WTC11 (cell line): ENCODE measurements at places on chromosomes 16 and 17. TPM values are rescaled to one million over a fixed set of nuclear protein-coding genes. Genes with fewer than 3 reads are reported as not detected.

DNA sequence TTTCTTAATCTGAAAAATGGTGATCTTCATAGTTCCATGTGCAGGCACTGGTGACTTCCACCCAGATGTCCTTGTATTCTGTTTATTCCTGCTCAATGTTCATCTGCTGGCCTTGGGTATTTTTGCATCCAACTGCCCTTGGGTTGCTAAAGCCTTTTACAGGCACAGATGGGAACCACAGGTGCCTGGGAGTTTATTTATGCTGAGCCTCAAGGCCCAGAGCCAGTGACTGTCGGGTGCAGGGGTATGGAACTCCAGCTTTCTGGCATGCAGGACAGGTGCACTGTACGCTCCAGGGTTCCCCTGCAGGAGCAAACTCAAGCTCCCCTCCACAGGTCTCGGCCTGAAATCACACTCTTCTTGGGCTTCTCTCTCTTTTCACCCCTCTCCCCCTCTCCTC lies 22.3 kb downstream of the DYNLRB2 start:
- no peak overlapping the region for H3K4me3 ChIP-seq
- no peak for DNase-seq
- H3K27me3 ChIP-seq, result peaks cover 4% of the 10 kb centered on the region

GRCh38 chr16:35735403-35736251 lies 2276.2 kb downstream of the TP53TG3F start:
- H3K27me3 ChIP-seq, result peaks cover 20% of the 10 kb centered on the region
- DNase-seq, result no peak
- H3K36me3 ChIP-seq, result peaks cover 71% of the 10 kb centered on the region
- H3K27ac ChIP-seq, result no peak overlapping the region
- no peak overlapping the region for H3K4me3 ChIP-seq
- H3K4me1 ChIP-seq, result no peaks in the 10 kb centered on the region

GRCh38 chr17:37884516-37884915 lies 39.7 kb upstream of the TBC1D3K start:
- no peaks in the 10 kb centered on the region for H3K36me3 ChIP-seq
- H3K27ac ChIP-seq, result peak overlapping the region; percentile 54
- H3K4me3 ChIP-seq, result no peak overlapping the region
- DNase-seq, result no peak

DNA sequence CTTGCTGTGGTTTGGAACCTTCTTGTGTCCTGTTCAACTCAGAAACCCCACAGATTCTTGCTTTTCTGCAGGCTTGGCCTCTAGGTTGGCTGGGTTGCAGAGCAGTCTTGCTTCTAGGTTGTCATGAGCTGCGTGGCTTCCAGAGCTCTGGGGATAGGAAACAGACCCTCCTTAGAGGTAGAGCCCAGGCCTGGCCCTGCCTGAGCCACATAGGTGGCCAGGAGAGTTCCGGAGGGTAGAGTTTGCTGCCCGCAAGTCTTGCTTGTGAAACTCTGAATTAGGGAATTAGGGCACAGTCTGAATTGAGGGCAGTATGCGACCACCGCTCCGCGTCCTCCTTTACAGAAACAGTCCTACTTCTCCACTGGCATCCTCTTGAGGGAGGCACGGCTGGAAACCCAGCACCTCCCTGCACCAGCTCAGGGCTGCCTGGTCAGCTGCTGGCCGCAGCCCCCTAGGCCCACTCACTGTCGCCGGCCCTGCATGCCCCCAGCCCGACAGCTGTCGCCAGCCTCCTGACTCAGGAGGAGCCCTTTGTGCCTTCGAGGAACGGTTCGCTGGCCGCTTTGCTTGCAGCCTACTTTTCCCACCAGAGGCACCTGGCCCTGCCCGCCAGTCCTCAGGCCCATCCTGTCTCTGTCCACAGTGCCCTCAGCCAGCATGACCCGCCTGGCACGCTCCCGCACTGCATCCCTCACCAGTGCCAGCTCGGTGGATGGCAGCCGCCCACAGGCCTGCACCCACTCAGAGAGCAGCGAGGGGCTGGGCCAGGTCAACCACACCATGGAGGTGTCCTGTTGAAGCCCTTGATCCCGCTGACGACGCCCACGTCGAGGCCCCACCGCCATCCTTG lies 4.3 kb upstream of the SETD6 start:
- H3K4me1 ChIP-seq, result peaks cover 25% of the 10 kb centered on the region
- H3K27ac ChIP-seq, result no peak overlapping the region; the same call in 1 of the 2 replicates
- no peak for DNase-seq
- H3K36me3 ChIP-seq, result 0 out of 2 replicates have a peak, but pooled peaks cover 2% of the 10 kb centered on the region
- no peak overlapping the region for H3K4me3 ChIP-seq
- no peaks in the 10 kb centered on the region for H3K27me3 ChIP-seq

GRCh38 chr16:78982096-78982744 lies 618.3 kb downstream of the MAF start:
- H3K4me3 ChIP-seq, result no peak overlapping the region
- H3K27me3 ChIP-seq, result no peaks in the 10 kb centered on the region
- no peak overlapping the region for H3K27ac ChIP-seq
- DNase-seq, result no peak
- no peaks in the 10 kb centered on the region; the same call in none of the 2 replicates for H3K36me3 ChIP-seq

- no peaks in the 10 kb centered on the region for H3K36me3 ChIP-seq
- H3K27me3 ChIP-seq, result no peaks in the 10 kb centered on the region; the same call in 1 of the 2 replicates
- no peak overlapping the region for H3K4me3 ChIP-seq
- DNase-seq, result no peak
- H3K4me1 ChIP-seq, result peaks cover 34% of the 10 kb centered on the region
Observed at GRCh38 chr16:78640886-78641285, 541.4 kb downstream of the WWOX start.

DNA sequence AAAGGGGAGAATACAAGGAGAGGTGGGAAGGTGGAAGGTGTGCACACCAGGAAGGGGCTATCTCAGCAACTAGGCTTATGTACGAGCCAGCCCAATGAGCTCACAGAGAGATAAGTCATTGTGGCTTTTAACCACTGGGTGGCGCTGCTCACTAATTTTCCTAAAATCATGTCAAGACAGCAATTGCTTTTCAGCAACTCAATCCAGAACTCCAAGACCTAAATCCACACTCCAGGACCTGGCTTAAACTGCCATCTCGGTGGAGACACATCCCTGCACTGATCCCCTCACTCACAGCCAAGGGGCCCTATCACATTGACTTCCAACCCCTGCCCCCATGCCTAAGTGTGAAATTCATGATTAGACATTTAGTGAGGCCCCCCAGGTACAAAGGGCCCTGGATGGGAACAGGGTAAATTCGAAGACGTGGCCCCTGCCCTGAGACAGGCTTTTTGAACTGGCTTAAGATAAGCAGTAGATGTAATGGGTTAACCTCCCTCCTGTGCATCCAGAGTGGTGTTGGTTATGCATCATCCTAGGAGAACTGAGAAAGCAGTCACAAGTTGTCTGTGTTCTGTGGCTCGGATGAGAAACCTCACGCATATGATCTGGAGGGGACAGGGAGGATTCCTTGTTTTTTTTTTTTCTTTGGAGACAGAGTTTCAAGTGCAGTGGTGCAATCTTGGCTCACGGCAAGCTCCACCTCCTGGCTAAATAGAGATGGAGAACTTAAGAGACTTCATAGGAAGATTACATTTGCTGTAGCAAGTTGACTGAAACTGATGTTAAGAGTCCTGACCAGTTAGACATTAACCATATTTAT lies 11.5 kb downstream of the CCL16 start:
- peaks cover 3% of the 10 kb centered on the region; the same call in 1 of the 2 replicates for H3K27me3 ChIP-seq
- no peak overlapping the region for H3K27ac ChIP-seq
- H3K36me3 ChIP-seq, result no peaks in the 10 kb centered on the region
- DNase-seq, result peak; percentile 88

- H3K36me3 ChIP-seq, result peaks cover 18% of the 10 kb centered on the region
- H3K4me3 ChIP-seq, result no peak overlapping the region
- peaks cover 19% of the 10 kb centered on the region for H3K4me1 ChIP-seq
- no peak overlapping the region for H3K27ac ChIP-seq
- no peak for DNase-seq
Observed at GRCh38 chr16:3050487-3050886, 4.1 kb downstream of the MMP25 start.

- H3K27me3 ChIP-seq, result no peaks in the 10 kb centered on the region
- DNase-seq, result no peak
- peaks cover 9% of the 10 kb centered on the region; the same call in 1 of the 2 replicates for H3K4me1 ChIP-seq
- H3K36me3 ChIP-seq, result peaks cover 62% of the 10 kb centered on the region
- H3K4me3 ChIP-seq, result no peak overlapping the region
Observed at GRCh38 chr16:28149011-28149888, 62.5 kb downstream of the XPO6 start.

DNA sequence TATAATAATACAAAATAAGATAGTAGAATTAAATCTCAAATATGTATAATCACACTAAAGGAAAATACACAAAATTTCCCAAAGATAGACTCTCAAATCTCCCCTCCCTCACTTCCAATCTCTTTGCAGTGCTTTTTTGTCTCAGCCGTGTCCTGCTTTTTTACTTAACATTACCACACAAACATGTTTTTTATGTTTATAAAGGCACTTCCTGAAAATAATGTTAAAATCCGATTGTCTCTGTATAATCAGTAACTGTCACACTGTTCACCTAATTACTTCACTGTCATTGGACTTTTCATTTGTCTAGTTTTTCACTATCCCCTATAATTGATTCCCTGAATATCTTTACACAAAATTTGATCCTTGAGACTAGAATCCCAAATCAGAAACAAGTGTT lies 38.2 kb upstream of the ALDH3A2 start:
- no peaks in the 10 kb centered on the region for H3K27me3 ChIP-seq
- H3K27ac ChIP-seq, result no peak overlapping the region
- no peak for DNase-seq
- H3K4me3 ChIP-seq, result no peak overlapping the region
- no peaks in the 10 kb centered on the region for H3K36me3 ChIP-seq

- 0 out of 2 replicates have a peak, but pooled peaks cover 3% of the 10 kb centered on the region for H3K27me3 ChIP-seq
- H3K4me1 ChIP-seq, result peaks cover 10% of the 10 kb centered on the region
- no peaks in the 10 kb centered on the region for H3K36me3 ChIP-seq
- H3K27ac ChIP-seq, result no peak overlapping the region
- no peak for DNase-seq
Observed at GRCh38 chr16:24146518-24146917, 109.6 kb upstream of the CACNG3 start.

DNA sequence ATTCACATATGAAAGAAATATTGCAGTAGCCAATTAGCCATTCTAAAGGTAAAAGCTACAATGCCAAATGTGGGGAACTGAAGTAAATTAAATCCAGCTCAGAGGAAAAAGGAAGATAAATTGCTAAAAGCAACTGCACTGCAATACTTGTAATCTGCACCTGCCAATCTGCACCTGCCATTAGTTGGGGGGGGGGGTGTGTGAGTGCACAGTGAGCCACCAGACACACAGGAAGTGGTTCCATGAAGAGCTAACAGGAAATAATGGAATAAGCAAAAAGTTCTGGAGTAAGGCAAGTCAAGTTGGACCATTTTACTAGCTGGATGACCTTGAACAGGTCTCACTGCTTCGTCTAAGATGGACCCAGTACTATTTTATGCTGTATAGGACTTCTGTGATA lies 191.8 kb downstream of the PARN start:
- H3K27ac ChIP-seq, result no peak overlapping the region
- H3K4me1 ChIP-seq, result peaks cover 17% of the 10 kb centered on the region
- H3K36me3 ChIP-seq, result peaks cover 4% of the 10 kb centered on the region; the same call in 1 of the 2 replicates
- H3K4me3 ChIP-seq, result no peak overlapping the region

GRCh38 chr16:2691491-2692248 lies 9.3 kb downstream of the KCTD5 start:
- no peak for DNase-seq
- peak overlapping the region; percentile 19; the same call in 1 of the 2 replicates for H3K27ac ChIP-seq
- H3K36me3 ChIP-seq, result no peaks in the 10 kb centered on the region
- H3K4me3 ChIP-seq, result no peak overlapping the region

- H3K4me1 ChIP-seq, result no peaks in the 10 kb centered on the region
- DNase-seq, result no peak
- peaks cover 15% of the 10 kb centered on the region for H3K27me3 ChIP-seq
Observed at GRCh38 chr16:67339453-67339852, 12.8 kb downstream of the LRRC36 start.

- peak overlapping the region; percentile 62; the same call in 1 of the 2 replicates for H3K27ac ChIP-seq
- H3K4me3 ChIP-seq, result peak overlapping the region; percentile 84
- no peaks in the 10 kb centered on the region for H3K27me3 ChIP-seq
- H3K36me3 ChIP-seq, result no peaks in the 10 kb centered on the region
- H3K4me1 ChIP-seq, result peaks cover 19% of the 10 kb centered on the region
- no peak for DNase-seq
Observed at GRCh38 chr16:88703486-88704309, 2.5 kb downstream of the RNF166 start.

Gene SEZ6L2
- total RNA-seq, result 58.2 to 68.5 TPM (median 64.2 TPM) in 3 replicates

Gene TMEM106A
- total RNA-seq, result 3.8 to 4.4 TPM (median 4.2 TPM) in 3 replicates

Gene SMARCE1
- 109 to 114 TPM (median 114 TPM) in 3 replicates for total RNA-seq

Gene CD300LG
- not detected in 3 replicates for total RNA-seq
